ENCODE measurements at places on chromosomes 2 and 18.

- no peak for DNase-seq
Measured at GRCh38 chr2:98140210-98140609, 53.2 kb downstream of the VWA3B start.

- DNase-seq: no peak
Measured at GRCh38 chr2:157336137-157337010, 10.8 kb upstream of the ERMN start.

DNA sequence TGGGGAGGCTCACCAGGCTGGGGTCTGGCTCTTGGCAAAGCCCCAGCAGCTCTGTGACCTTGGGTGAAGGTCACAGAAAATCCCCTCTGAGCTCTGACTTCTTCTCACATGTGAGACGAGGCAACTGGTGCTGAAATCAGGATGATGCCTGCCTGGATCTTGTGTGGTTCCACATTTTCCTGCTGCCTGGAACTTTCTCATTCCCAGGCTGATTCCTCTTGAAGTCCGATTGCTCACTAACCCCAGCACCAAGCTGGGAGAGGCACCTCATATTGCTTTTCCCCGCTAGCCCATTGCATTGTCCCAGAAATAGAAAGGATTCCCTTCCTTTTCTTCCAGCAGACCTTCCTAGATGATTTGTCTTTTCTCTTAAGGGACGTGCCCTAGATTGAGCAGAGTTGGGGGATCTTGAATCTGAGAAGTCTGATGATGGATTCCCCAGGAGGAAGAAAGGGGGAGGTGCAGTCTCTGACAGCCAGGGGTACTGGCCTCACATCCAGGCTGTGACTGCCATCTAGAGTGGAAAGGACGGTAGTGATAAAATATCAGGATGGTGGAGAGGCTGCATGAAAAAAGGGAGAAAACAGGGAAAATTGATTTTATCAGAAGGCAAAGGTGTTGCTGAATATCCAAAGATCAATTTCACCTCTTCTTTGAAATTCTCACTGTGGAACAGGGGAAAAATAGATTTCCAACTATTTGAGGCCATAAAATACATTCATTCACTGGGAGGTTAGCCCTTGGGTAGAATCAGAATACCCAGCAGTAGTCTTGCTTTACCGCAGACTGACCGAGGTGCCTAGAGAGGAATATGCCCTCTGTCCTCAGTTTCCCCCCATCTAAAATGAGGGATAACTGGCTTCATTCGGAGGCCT, 96.3 kb downstream of the FAM210A start:
- DNase-seq: peak; percentile 19

GRCh38 chr2:6877402-6878304, at the start of gene RSAD2:
Gene RSAD2 (plus strand): TSS chr2:6877777. CDS start chr2:6877801, 24 bp downstream.
- DNase-seq: no peak

- DNase-seq: peak; percentile 36
Measured at GRCh38 chr18:35005963-35006577, 35.1 kb upstream of the MAPRE2 start.

Data from pulmonary artery endothelial cell (primary cell).